Heart right ventricle (tissue), 16 donors: ENCODE measurements at places on chromosomes 16 and 17. TPM values are rescaled to one million over a fixed set of nuclear protein-coding genes. Genes with fewer than 3 reads are reported as not detected.

DNA sequence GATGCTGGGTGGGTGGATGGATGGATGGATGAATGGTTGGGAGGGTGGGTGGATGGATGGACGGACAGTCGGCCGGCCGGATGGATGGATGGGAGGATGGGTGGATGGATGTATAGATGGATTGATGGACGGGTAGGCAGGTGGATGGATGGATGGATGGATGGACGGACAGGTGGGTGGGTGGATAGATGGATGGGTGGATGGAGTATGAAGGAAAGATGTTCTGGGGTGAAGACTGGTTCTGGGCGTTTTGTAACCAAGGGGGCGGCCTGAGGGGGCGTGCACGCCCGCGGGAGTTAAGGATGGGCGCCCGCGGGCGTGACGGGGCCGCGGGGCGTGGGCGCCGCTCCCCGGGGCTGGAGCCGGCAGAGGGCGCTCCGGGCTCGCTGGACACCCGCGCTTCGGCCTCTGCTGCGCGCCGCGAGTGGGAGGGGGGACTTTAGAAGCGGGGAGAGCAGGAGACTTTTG lies at the start of gene NECAB2:
TSS of gene NECAB2 (plus strand) at position 407 of the 468 bp plus-strand sequence. CDS start 405 bp downstream, outside the sequence.
- DNase-seq, result peak; percentile 62

- DNase-seq, result no peak
Observed at GRCh38 chr16:22670551-22671041, 143.4 kb upstream of the HS3ST2 start.

- DNase-seq, result no peak
Observed at GRCh38 chr16:68774982-68775634, 38.0 kb downstream of the CDH1 start.

DNA sequence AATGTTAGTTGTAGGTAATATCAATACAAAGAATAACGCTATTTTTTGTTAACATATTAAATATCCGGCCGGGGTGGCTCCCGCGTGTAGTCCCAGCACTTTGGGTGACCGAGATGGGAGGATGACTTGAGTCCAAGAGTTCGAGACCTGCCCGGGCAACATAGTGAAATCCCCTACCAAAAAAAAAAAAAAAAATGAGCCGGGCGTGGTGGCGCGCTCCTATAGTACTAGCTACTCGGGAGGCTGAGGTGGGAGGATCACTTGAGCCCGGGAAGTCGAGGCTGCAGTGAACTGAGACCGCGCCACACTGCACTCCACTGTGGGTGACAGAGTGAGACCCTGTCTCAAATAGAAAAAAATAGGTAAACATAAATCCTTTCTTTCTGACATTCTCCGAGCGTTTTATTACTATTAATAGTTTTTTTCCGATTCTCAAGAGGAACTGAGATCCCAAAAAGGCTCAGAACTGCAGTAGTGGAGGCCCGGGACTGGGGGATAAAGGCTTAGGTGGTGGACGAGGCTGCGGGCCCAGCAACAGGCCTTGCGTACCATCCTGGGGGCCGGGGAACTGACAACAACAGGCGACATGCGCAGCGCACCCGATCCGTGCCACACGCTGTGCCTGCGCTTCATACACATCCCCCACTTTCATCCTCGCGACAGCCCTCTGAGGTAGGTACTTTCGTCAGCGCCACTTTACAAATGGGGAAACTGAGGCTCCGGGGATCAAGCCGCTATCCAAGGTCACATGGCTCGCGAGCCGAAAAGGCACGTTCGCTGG lies 919 bp downstream of the N4BP1 start:
- DNase-seq, result no peak

GRCh38 chr17:49298371-49298976 lies 63.6 kb downstream of the ZNF652 start:
- DNase-seq, result no peak

DNA sequence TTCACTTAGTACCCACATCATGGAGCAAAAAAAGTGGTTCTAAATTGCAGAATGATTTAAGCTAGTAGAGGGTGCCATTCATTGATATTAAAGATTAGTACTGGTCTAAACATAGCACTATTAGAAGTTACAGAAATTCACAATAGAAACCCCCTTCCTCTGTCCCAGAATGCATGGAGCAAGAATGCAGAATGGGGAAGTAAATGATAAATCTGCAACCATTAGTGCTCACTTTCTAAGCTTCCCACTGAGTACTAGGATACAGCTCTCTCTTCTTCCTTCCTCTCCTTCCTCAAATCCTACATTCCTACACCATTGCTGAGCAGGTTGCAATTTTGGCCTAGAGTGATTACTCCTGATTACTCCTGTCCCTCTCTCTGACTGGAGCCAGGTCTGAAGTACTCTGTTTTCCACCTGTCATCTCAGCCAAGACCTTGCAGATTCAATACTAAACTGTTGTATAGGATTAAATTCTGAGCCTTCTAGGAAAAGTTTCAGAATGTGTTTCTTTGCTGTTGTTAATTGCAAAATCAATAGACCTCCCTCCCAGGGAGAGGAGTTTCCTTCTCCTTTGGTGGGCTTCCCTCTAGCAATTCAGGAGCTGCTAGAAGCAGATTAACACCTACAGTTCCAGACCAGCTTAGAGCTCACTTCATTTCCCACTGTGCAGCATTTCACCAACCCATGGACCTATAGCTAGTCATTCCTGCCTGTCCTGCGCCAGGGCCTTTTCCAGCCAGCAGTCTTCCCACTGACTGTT lies 165.5 kb upstream of the TBX2 start:
- no peak for DNase-seq

- no peak for DNase-seq
Observed at GRCh38 chr17:82837586-82838320, 2.1 kb downstream of the ZNF750 start.

- no peak for DNase-seq
Observed at GRCh38 chr17:76433693-76434092, 19.3 kb downstream of the UBE2O start.

DNA sequence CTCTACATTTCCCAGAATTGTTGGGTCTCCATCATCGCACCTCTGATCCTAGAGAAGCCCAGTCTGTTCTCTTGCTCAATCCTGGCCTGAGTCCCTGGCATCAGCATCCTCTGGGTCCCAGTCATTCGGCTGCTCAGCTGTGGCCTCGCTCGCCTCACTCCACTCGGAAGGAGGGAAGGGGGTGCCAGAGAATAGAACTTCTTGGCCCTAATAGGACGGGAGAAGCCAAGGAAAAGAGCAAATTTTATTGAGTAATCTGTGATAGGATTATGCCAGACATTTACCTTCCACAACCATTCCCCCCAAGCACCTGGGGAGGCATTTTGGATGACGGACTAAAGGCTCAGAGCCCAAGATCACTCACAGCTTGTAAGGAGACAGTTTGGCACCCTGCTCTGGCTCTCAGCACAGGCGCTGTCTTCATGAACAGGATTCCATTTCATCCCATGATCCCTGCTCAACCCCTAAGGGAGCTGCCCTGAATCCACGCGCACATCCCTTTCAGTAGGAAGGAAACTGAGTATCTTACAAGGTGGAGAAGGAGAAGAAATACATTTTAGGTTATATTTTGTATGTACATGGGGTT lies 498 bp upstream of the CLEC10A start:
- peak; percentile 36 for DNase-seq

GRCh38 chr17:3957735-3958599 lies 6.3 kb downstream of the ATP2A3 start:
- no peak for DNase-seq

DNA sequence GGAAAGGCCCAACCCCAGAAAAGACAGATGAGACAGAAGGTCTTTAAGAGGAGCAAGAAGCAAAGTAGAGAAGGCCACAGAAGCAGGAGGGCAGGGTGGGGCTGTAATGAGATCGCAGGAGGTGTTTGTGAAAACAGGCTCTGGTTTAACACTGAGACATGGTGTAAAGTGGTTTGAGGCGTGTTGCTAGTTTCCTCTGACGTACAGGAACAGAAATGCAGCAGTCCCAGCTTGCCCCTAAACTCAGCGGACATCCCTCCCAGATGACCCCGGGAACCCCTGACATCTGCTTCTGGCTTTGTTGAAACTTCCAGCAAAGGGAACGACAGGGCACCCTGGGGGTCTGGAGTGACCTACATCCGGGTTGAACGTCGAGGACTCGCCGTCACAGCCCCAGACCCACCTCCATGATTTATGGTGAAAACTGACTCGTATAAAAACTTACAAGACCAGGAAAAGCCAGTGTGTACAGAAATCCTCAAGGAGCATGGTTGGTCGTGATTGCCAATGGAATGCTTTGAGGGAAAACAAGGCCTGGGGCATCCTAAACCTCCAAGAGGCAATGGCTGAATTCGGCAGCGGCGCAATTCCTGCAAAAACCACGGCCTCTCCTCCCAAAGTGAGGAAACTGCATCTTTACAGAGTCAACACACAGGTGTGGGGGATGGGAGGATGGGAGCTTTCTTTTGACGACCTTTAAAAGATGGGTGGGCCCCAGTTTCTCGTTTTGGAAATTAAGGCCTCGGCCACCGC lies 25.8 kb downstream of the LITAF start:
- no peak for DNase-seq

PRAC2 gene
- polyA plus RNA-seq, result not detected

ABCA10 gene
- polyA plus RNA-seq, result 1.0 TPM

CDRT15L2 gene
- polyA plus RNA-seq, result not detected

CDH1 gene
- polyA plus RNA-seq, result 0.01 TPM
